ENCODE measurements at places on chromosomes 16 and 17.

- DNase-seq: no peak
Observed at GRCh38 chr16:72768591-72768990, 279.3 kb downstream of the ZFHX3 start.

- no peak for DNase-seq
Observed at GRCh38 chr16:13194766-13195165, 293.4 kb downstream of the SHISA9 start.

DNA sequence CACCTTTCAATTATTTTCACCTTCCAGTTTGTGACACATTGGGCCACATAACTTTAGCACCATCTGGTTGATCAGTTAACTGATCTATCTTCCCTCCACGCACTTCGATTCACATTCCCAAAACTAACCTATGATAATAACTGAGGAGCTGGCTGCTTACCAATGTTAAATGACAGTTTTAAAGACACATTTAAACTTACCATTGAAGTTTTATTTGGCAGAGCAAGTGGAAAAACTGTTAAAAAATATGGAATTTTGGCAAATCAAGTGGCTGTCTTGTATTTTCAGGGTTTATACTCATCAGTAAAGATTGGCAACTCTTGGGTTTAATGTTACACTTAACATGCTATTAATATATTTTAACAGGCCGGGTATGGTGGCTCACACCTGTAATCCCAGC, 5.4 kb upstream of the APOH start:
- no peak for DNase-seq

DNA sequence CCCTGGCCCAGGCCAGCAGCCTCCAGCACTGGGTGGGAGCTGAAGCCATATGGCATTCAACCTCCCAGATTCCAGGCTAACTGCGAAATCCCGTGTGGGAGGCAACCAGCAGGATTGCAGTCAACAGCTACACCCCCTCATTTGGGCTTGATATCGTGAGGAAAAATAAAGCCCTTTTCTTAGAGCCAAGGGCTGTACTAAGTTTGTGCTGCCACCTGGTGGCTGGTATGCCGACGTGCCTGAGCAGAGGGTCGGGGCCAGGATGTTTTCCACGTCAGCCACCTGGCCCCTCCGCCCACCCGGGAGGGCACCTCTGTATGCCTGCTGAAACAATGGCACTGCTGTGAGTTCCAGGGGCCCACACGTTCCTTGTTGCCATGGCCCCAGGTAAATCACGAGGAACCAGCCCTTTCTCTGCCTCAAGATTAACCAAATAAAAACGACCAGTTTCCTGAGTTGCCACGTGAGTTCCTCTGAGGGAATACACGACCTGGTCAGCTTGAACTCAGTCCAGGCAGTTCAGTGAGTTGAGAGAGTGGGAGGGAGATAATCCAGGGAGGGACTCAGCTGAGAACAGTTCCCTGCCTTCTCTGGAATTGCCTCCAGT, 9.0 kb downstream of the TMEM98 start:
- DNase-seq: peak; percentile 70

- peak; percentile 82 for DNase-seq
Observed at GRCh38 chr16:84647828-84648594, at the start of gene KLHL36. TSS of gene KLHL36 (plus strand) at chr16:84648511. CDS start at chr16:84650868, 2,357 bp downstream.

GRCh38 chr17:50613007-50613992, 21.4 kb upstream of the ABCC3 start:
- DNase-seq: no peak

- DNase-seq: no peak
Observed at GRCh38 chr16:28163699-28164098, 48.1 kb downstream of the XPO6 start.

DNA sequence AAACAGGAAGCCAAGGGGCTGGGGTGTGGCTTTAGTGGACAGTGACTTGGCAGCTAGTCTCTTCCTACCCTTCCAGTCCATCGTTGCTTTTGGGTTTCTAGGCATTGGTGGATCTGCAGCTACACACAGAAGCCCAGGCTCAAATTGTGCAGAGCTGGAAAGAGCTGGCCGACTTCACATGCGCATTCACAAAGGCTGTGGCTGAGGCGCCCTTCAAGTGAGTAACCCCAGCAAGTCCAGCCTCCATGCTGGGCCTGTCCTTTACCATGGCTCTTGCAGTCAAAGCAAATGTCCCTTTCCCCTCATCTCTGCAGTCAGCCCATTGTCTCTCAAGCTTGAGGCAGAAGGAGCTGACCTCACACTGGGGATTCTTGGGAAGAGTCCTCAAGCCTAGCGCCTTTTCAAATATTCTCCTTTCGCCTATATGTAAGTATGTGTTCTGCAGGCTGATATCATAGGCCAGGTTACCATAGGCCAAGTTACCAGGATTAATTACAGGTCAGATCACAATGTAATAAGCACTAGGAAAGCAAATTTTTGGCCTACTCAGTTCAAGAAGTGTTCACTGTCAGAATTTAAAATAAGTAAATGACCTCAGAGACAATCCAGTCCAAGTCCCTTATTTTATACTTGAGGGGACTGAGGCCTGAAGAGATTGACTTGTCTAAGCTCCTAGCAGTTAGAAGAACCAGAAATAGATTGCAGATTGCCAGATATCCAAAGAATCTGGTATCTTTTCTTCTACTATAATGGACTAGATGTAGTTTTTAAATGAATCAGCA, 6.5 kb downstream of the EME1 start:
- no peak for DNase-seq

DNA sequence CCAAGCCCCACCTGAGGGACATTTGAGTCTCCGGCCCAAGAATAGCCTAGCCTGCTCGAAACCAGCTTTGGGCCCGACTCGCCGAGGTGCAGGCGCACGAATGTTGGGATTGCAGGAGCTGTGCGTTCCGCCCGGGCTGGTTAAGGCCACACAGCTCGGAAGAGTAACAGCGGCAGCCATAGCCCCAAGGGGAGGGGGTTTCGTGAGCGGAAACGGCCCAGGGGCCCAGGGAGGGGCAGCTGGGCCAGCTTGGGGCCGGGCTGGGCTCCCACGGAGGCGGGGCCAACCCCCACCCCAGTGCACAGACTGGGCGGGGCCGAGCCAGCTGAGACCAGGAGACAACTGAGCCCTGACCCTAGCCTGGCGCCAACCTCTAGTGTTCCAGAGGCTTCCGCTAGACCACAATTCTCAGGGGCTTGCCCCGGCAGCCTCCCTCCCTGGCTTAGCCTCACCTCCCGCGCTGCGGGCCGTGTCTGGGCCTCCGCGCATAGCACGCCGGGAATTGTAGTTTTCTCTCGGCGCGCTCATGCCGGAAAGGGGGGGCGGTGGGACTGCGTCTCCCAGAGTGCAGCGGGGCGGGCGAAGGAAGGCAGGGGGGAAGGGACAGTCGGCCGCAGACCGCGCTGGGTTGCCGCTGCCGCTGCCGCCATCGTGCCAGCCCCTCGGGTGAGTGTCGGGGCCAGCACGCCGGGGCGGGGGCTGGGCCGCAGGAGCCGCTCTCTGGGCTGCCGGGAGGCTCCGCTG, at the start of gene NUTF2:
Gene NUTF2 (plus strand): TSS at position 614 of the 744 bp plus-strand sequence. CDS start 18,198 bp downstream, outside the sequence.
- peak; percentile 96 for DNase-seq

DNA sequence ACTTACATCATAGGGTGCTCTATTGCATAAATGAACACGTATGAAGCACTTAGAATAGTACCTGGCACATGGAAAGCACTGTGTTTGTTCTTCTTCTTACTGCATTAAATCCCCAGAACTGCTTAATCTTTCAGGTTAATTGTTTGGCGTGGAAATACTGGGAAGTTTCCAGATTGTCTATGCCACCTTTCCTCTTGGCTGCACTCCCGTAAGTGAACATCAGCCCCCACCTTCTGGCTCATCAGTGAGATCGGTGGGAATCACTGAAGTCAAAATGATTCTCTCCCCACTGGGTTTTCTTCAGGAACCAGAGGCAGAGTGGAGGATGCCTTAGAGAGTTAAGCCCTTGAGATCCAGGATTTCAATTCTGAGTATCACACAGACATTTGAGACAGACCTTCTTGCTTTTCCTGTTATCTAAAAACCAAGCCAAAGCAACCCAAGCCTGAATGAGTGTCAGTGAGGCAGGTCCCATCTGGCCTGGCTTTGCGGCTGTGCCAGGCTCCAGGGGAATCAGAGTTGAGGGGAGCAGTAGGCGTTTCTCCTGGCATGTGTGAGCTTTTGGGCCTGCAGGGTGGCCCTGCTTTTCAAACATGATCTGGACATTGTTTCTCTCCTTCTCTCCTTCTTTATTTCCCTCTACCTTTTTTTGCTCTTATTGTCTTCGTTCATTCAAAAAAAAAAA, 59.1 kb downstream of the OTOA start:
- DNase-seq: no peak

GRCh38 chr17:63113167-63113566, 147.1 kb downstream of the TANC2 start:
- DNase-seq: no peak

- DNase-seq: no peak
Observed at GRCh38 chr16:24821129-24821528, 24.6 kb upstream of the SLC5A11 start.

- DNase-seq: no peak
Observed at GRCh38 chr17:6752068-6752909, 3.6 kb upstream of the XAF1 start.

DNA sequence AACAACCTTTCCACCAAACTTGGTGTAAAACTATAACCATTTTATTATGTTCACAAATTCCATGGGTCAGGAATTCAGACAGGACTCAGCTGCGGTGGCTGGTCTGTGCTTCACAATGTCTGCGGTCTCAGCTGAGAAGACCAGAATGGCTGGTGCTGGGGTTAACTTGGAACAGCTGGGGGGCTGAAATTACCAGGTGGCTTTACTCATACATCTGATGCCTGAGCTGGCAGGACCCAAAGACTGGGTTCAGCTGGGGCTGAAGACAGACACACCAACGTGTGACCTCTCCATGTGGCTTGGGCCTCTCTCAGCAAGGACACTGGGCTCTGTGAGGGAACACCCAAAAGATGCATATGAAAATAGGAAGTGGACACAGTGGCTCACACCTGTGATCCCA, 5.7 kb upstream of the HID1 start:
- no peak for DNase-seq

DNA sequence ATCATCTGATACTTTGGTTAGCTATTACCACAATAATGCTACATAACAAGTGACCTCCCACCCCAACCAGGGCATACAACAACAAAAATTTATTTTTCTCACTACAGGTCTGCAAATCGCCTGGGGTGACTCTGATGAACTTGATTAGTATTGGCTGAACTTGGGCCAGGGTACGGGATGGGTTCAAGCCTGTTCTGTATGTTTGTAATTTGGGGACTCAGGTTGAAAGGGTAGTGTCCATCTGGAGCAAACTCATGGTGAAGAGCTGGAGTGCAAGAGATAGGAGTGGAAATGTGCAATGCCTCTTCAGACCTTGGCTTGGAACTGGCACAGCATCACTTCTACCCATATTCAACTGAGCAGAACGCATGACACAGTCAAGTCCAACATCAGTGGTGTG, 16.3 kb upstream of the NKD1 start:
- no peak for DNase-seq

- peak; percentile 12 for DNase-seq
Observed at GRCh38 chr17:61444831-61445230, 7.4 kb upstream of the TBX4 start.

DNA sequence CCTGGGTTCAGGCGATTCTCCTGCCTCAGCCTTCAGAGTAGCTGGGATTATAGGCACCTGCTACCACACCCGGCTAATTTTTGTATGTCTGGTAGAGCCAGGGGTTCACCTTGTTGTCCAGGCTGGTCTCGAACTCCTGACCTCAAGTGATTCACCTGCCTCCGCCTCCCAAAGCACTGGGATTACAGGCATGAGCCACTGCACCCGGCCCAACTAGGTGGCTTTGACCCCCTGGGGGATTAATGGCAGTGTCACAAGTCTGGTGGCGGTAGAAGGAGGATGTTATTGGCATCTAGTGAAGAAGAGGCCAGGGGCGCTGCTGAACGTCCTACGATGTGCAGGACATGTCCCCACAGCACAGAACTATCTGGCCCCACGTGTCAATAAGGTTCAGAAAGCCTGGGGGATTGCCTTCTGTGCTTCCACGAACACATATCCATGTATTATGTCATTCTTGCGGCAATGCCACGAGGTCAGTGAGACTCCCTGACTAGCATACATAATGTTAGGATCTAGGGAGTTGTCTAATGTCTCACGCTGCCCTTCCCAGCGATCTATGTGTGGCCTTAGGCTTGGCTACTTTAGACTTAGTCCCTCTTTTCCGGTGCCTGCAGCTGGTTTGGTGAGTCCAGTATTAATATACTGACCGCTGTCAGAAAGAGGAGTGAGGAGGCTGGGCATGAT, 75.8 kb downstream of the ABCC6 start:
- DNase-seq: no peak

GRCh38 chr17:70072546-70073309, 2.3 kb upstream of the KCNJ16 start:
- no peak for DNase-seq

GRCh38 chr17:82120148-82120547, 22.1 kb upstream of the FASN start:
- DNase-seq: no peak

- no peak for DNase-seq
Observed at GRCh38 chr17:63538693-63539595, 11.3 kb upstream of the DCAF7 start.
